Colonic mucosa (tissue), 4 donors: ENCODE measurements at places on chromosomes 6 and 20.

- no peak for DNase-seq
Measured at GRCh38 chr6:76615395-76615794, 542.9 kb upstream of the IMPG1 start.

DNA sequence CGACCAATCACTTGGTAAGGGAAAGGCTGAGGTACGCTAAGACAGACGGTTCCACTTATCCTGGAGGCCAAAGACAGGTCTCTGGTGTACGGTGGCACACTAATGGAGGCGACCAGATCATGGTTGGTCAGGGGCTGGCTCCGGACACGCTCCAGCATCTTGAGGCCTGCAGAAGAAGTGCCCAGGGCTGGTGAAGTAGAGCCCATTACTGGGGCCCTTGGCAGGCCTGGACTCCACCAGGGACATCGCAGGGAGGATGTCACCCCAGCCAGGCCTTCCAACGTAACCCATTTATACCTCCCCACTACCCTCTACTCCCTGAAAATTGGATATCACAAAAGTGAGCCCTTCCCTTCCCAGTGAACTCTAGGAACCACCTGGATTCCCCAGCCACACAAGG lies 16.2 kb downstream of the KHDC1L start:
- DNase-seq = no peak

DNA sequence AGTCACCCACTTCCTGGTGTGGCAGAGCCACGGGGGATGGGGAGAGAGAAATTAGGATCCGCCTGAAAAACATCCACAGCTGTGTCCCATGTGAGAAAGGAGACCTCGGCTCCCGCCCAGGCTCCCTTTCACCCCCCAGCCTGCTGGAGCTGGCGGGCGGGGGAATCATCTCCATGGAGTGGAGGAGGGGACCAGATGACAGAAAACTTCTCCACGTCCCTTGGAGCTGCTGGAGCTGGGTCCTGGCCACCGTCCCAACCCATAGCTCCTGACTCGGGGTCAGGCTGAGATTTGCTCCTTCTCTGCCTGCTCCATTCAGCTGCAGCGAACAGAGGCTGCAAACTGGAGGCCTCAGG lies 113.8 kb downstream of the CEBPB start:
- peak; percentile 44 for DNase-seq

DNA sequence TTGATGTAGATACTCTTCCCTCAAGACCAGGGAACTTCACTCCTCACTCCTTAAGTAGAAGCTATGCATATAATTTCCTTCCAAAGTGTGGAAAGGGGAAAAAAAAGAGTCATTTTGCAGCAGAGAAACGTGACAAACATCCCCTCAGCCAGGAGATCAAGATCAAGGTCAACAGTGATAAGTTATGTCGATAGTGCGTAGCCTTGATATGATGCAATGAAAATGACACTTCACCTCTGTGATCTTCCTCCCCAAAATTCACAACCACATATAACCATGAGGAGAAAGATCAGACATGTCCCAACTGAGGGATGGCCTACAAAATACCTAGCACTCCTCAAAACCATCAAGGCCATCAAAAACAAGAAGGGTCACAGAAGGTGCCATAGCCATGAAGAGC lies 160.4 kb upstream of the MYLIP start:
- no peak for DNase-seq

- DNase-seq = no peak
Measured at GRCh38 chr6:163392533-163392932, 22.0 kb upstream of the QKI start.

GRCh38 chr20:34629342-34629741 lies 47.5 kb downstream of the PIGU start:
- DNase-seq = no peak

- no peak for DNase-seq
Measured at GRCh38 chr6:159860482-159860881, 30.3 kb upstream of the MAS1 start.

GRCh38 chr6:143164565-143165105 lies 103.9 kb downstream of the AIG1 start:
- no peak for DNase-seq

DNA sequence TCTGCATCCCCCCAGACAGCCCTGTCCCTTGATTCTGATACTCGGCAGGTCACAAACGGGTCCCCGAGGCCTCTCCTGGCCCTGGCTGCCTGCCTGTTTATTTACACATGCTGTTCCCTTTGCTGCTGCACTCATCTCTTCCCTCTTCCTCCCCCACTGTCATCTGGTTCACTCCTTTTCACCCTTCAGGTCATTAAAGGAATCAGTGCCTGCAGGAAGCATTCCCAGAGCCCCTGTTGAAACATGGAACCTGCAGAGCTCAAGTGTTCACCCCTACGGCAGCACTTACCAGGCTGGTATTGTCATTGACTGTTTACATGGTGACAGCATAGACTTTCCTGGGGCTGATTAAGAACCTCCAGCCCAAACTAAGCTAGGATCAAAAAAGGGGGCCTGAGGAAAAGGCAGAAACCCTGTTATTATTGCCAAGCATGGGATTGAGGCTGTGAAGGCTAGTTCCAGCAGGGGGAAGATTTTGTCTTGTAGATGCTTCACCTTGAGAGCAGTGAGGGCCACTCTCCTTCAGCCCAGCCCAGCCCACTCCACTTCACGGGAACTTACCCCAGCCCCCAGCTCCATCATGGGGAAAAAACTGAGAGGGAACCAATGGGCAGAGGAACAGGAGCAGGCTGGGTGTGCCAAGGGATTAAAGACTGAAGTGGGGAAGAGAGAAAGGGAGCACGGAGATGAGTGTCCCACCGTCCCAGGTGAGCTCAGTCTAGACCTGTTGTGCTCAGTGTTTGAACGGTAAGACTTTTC lies 73.2 kb downstream of the JPH2 start:
- no peak for DNase-seq

DNA sequence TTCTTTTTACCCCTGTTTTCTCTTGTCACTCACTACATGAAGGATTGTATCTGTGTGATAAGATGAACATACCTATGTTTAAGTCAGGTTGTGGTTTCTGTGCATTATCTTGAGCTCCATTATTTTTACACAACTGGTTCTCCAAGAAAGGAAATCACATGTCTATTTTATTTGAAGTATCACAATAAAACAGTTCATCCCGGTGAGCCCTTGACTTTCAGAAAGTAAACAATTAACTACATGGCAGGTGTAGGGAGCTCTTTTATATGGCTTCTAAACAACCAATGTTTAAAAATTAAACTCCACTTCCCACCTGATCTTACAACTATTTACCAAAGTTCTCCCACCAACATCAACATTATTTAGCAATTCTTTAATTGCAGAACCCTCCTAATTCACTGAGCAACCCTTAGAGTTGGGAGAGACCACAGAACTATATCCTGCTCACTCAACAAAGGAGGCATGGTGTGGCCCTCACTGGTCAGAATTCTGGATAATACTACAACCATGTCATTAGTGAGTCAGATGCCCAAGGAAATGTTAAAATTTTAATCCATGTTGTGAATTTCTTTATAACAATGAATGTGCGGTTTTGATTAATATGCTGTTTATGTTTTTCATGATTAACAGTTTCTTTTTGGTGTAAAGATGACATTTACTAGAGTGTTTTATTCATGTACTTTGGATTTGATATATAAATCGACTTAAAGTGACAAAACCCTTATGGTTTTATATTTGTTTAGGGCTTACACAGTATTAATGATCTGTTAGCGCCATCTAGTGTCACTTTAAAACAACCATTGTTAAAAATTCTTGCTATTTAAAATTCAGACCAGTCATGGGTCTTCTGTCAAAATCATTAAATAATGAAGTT lies 50.0 kb upstream of the SCGN start:
- DNase-seq = no peak

- no peak for DNase-seq
Measured at GRCh38 chr20:62686869-62687830, 21.5 kb upstream of the NTSR1 start.

- DNase-seq = no peak
Measured at GRCh38 chr6:35356391-35356790, 14.0 kb downstream of the PPARD start.

DNA sequence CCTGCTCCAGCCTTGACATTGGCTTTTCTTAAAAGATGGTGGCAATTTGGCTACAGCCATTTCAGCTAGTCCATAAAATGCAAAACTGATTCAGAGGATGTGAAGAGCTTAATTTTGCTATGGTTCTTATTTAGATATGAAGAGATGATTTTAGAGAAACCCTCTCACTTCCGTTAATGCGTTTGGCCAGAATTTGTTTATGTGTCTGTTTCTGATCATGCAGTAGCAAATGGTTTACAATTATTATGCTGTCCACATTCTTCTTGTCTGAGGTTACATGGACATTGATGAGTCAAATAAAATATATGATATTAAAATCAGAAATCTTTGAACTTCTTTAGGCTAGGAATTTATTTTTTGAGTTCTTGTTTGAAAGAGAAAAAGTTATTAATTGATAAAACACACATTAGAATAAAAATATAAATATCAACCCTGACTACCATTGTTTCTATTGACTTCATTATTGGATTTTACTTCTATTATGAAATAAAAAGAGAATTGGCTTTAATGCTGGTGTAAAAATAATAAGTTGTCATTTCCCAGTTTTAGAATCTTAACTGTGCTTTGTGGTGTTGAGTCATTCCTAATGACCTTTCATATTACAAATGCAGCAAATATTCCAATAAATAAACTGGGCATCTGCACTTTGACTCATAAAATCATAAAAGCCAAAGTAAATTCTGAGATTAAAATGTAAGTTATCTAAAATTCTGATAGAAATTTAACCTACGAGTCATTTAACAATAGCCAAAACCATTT lies 1286.0 kb upstream of the GJE1 start:
- DNase-seq = no peak

DNA sequence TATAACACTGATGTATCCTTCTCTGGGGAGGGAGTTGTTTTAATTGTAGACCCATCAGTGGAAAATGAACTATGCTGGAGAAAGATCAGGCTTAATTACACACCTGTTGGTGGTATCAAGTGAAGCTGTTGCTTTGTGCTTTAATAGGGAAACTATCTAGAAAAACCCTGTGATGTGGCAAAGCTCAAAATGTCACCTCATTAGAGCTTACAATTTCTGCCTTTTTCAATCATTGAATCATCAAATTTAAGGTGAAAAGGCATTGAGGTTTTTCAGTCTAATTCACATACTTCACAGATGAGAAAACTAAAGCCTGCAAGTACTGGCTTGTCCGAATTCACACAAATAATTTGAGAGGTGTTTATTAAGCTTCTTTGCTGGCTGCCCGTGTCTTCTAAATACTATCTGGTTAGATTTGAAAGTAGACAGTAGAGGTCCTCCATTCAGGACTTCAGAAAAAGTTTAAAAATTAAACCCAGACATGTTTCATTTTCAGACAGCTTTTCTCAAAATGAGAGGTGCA lies 143.3 kb upstream of the MAP3K7 start:
- no peak for DNase-seq

DNA sequence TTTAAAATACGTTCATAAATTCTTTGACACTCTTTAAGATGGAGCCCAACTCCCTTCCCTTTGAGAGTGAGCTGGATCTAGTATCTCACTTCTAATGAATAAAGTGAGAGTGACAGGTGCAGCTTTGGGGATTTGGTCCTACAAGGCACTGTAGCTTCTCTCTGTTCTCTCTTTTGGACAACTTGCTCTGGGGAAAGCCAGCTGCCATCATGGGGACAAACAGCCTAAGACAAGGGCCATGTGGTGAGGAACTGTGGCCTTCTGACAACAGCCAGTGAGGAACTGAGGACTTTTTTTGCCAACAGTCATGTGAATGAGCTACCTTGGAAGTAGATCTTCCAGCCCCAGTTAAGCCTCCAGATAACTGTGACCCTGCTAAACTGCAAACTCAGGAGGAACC lies 272.8 kb upstream of the AGPAT4 start:
- no peak for DNase-seq

DNA sequence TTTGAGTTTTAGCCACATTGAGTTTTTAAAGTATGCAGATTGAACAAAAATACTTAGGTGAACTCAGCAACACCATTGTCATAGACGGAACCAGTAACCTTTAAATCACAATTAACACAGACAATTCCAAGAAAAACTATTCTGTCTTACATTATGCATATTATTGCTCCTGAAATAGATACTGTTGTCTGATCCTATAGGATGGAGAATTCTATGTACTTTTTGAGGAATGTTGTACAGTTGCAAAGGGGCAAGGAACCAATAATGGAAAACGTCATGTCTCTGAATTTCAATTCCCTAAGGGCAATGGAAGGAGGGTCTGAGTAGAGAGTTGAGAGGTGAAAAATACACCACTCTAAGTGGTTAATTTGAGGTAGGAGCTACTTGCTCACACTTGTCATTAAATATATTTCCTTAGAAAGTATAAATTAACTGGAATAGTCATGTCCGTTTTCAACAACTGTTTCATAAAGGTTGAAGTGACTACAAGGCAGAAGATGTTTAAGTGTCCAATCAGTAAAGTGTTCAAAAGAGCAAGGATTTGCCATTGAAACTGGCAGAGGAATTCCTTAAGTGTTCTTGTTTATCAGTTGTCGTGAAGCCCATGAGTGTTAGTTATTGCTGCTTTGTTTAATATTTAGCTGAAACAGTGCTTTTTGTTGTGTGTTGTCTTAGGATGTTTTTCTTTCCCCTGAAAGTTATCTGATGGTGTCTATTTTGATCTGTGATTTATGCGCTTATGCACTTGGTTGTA lies 1.3 kb downstream of the NKAIN2 start:
- DNase-seq = no peak

DNA sequence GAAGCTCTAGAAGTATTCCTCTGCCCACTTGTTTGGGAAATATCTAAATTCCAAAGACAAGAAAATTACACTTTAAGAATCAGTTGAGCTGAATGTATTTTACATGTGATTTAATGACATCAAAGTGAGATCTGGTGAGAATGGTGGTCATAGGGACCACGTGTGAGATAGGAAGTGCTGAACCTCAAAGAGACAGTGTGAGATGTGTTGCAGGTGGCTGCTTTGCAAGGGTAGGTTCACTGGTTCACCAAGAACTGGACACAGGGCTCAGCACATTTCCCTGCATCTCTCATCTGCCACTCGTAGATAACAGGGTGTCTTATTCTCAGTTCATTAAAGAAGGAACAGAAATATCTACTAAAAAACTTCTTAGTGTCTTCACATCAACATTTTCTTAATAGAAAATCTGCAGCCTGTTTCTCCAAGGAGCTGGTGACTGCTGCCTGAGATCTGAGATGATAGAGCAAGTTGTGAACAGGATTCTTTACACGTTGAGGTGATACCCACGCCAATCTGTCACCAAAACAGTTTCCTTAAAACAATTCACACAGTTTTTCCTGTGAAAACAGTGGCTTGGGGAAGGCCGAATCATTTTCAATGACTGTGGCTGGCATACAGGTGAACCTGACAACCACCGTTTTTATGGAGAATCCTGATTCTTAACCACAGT lies 7.2 kb downstream of the CCR6 start:
- DNase-seq = no peak

- DNase-seq = peak; percentile 85
Measured at GRCh38 chr6:157184202-157185015, 138.9 kb downstream of the TMEM242 start.

- DNase-seq = no peak
Measured at GRCh38 chr20:38789503-38790199, 15.8 kb upstream of the PPP1R16B start.
